ENCODE measurements at places on chromosomes 7 and 10. TPM values are rescaled to one million over a fixed set of nuclear protein-coding genes. Genes with fewer than 3 reads are reported as not detected.

The CELF2 gene
- total RNA-seq, result 25.1 TPM

The MPP7 gene
- total RNA-seq, result 0.99 TPM

The ACTL6B gene
- total RNA-seq, result not detected

The HSPA12A gene
- 9.5 TPM for total RNA-seq

The TMEM60 gene
- 24.4 TPM for total RNA-seq

The PAX4 gene
- not detected for total RNA-seq

The PRF1 gene
- not detected for total RNA-seq

The SLC13A1 gene
- not detected for total RNA-seq

The PURB gene
- 15.2 TPM for total RNA-seq

The MRLN gene
- total RNA-seq, result not detected

The NOD1 gene
- total RNA-seq, result 6.9 TPM

The RGR gene
- total RNA-seq, result not detected

The TMEM273 gene
- total RNA-seq, result not detected

The SEMA3A gene
- 60.8 TPM for total RNA-seq

The HABP2 gene
- total RNA-seq, result not detected

The CYP2C19 gene
- total RNA-seq, result not detected

The UCMA gene
- total RNA-seq, result not detected

The FANK1 gene
- 2.6 TPM for total RNA-seq

The BHLHA15 gene
- total RNA-seq, result 0.33 TPM

The CTAGE15 gene
- 0.17 TPM for total RNA-seq

The LARP4B gene
- total RNA-seq, result 25.4 TPM

The LRRC61 gene
- total RNA-seq, result 0.33 TPM

The GHRHR gene
- total RNA-seq, result not detected

The FEZF1 gene
- total RNA-seq, result not detected

The CACNA2D1 gene
- 64.4 TPM for total RNA-seq

The GIMAP7 gene
- total RNA-seq, result not detected

Data from fibroblast of lung (primary cell).